ENCODE measurements at places on chromosomes 16 and 17.

DNA sequence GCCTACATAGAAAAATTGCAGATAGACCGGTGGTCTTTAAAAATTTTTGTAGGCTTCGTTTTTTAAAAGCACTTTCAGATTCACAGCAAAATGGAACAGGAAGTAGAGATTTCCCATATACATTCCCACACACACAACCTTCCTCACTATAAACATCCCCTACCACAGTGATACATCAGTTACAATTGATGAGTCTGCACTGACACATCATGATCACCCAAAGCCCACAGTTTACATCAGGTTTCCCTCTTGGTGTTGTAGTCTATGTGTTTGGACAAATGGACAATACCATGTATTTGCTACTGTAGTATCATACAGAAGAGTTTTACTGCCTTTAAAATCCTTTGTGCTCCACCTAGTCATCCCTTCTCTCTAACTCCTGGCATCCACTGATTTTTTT lies 113.9 kb upstream of the ADAMTS18 start:
- DNase-seq, result no peak

- DNase-seq, result peak; percentile 22
These were observed 336.8 kb upstream of the MON1B start for GRCh38 chr16:76854234-76854633.

DNA sequence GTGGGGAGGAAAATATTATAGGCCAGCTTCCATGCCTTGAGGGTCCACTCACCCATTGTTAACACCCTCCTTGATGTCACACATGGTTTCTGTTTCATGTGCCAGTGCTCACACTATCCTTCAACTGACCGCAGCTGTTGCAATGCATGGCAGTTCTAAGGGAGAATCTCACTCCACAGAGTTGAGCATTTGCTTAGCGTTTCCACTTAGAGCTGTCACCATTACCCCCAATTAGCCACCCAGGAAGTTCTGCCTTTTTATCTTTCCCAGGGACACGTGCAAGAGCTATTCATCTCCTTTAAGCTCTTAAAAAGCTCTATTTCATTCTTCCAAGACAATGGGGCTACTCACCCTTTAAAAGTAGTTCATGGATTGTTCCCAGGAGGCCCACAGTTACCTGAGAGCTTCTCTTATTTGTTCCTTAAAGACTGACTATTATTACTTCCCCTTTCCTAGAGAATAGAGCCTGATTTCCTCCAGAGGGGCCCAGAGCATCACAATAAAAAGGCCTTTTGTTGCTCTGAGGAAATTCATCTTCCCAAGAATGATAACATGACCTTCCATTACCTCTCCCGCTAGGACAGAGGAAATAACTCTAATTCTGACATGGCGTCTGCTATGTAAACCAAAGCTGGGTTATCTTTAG lies 126.8 kb downstream of the CACNG3 start:
- no peak for DNase-seq

- DNase-seq, result peak; percentile 75
These were observed 9.3 kb downstream of the YWHAE start for GRCh38 chr17:1390432-1391367.

GRCh38 chr17:17525311-17525710 lies 29.1 kb upstream of the RASD1 start:
- DNase-seq, result no peak

- no peak for DNase-seq
These were observed 27.8 kb downstream of the C16orf96 start for GRCh38 chr16:4583906-4584305.

DNA sequence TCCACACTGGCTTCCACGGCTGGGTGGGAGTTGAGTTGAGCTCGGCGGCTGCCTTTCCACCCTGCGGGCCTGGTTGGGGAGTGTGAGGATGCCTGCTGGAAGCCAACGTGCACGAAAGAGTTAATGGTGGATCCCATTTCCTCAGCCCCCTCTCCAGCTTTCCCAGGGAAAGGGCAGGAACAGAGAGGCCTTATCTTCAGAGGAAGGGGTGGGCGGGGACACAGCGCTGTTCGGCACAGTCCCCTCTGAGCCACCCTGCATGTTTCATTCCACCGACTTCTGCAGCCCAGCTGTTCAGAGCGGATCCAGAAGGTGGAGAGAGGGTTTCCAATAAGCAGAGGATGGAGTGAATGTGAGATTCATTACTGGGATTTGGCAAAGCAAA lies 295.3 kb downstream of the SEC14L1 start:
- DNase-seq, result peak; percentile 73

DNA sequence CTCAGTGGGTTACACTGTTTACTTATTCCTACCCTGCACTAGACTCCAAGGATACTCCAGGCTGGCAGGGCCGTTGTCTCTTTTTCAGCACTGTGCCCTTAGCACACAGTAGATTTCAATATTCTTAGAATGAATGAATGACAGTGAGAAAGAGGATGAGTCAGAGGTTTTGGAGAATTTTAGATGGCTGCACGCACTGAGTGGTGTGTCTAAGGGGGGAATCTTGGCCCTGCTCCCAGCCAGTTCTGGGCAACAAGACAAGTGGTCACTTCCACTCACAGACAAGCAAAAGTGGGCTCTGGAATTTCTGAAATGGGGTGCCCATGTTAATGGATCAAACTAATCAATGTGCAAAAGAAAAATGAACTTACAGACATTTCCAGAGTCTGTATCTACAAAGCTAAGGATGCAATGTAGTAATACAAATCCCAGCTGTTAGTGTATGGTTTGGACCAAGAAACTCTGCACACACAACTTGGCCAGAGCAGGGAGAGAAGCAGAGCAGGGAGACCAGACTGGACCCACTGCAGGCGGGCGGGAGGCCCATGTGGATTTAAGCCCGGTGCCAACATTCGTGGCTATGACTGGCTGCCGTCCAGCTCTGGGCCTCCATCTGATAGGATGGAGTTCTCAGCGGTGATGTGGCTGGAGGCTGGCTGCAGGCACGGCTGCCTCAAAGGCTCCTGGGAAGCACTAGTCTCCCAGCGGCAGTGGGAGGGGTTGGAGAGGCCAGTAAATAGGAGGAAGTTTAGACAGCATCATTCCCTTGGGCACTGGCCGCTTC lies 95.6 kb upstream of the CDYL2 start:
- DNase-seq, result peak; percentile 98

DNA sequence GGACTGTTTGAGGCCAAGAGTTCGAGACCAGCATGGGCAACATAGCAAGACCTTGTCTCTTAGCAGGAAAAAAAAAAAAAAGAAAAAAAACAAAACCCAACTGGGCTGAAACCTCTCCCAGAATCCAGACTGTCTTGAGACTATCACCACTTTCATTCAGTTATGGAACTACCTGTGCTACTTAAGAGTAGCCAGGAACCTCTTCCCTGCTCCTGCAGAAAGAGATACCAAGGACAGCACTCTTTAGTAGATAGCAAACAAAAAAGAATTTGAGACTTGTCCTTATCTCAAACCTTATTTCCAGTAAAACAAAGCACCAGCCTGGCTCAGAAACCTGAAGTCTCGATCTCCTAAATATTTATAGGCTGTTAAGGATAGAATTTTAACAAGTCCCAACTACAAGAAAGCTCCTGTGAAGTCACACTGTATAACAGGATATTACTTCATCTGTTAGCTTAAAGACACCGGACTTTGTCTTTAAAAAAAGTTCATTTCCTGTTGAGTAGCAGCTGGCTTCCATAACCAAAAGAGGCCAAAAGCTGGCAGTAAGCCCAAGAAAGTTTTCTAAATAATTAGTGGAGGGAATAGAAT lies 5.1 kb downstream of the CDR2 start:
- DNase-seq, result peak; percentile 60

DNA sequence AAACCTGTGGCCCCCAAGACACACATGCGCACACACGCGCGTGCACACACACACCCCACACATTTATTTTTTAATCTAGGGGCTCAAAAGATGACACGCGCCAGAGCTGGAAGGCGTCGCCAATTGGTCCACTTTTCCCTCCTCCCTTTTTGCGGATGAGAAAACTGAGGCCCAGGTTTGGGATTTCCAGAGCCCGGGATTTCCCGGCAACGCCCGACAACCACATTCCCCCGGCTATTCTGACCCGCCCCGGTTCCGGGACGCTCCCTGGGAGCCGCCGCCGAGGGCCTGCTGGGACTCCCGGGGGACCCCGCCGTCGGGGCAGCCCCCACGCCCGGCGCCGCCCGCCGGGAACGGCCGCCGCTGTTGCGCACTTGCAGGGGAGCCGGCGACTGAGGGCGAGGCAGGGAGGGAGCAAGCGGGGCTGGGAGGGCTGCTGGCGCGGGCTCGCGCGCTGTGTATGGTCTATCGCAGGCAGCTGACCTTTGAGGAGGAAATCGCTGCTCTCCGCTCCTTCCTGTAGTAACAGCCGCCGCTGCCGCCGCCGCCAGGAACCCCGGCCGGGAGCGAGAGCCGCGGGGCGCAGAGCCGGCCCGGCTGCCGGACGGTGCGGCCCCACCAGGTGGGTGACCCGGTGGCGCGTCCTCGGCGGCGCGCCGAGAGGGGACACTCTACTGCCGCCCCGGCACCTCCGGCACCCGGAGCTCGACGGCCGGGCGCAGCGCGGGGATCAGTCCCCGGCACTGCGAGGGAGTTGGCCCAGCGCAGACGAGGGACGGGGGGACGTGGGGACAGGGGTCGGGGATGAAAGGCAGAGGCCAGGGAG lies at the start of gene STAT5A:
Gene STAT5A, plus strand, starts transcription at position 522 of the 826 bp plus-strand sequence. CDS start 914 bp downstream, outside the sequence.
- peak; percentile 84 for DNase-seq

- DNase-seq, result no peak
These were observed 75.7 kb upstream of the KSR1 start for GRCh38 chr17:27380551-27380950.

GRCh38 chr17:60137731-60138130 lies 12.0 kb upstream of the CA4 start:
- no peak for DNase-seq

DNA sequence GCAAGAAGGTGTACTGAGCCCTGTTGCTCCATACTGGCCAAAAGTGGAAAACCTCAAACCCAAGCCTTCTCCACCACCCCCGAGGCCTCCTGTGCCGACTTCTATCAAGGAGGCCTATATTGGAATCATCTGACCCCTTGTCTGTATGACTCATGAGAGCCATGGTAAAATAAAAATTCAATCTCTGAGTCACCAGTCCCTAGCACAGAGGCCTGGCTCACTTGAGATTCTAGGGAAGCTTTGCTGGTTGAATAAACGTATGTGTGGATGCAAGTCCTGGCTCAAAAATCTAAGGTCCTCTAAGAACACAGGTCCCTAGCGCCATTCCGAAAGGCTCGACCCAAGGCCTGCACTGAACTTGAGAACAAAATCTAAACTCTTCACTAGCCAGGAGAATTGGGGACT lies 15.0 kb downstream of the NSMCE1 start:
- DNase-seq, result peak; percentile 83

DNA sequence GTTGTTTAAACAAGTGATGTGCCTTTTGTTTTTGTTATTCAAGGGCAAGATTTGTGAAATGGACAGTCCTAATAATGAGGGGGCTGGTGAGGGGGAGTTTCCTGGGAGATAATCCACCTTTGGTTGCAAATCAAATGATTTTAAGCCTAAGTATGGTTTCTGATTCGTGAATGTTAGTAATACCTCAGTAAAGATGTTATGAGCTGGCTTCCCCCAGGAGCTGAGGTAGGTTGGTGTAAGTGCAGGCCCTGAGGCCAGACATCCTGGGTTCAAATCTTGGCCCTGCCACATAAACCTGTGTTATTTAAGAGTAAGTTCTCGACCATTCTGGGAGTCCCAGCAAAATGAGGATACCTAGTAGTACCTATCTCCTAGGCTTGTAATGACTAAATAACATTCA lies 1.5 kb downstream of the SNX29 start:
- DNase-seq, result peak; percentile 11

DNA sequence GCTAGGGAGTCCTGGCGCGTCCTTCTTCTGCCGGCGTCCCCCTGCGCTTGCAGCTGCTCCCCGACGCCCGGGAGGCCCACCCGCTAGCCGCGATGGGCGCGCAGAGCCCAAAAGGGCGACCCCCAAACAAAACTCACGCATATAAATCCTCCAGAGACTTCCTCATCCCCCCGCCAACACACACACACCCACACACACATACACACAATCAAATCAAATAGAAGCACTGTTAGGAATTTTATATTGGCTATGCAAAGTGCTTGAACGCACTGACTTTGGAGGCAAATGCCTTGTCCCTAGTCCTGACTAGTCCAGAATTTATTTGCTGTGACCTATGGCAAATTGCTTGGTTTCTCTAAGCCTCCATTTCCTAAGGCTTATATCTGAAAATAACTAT lies 23.8 kb upstream of the CRYM start:
- DNase-seq, result peak; percentile 41

DNA sequence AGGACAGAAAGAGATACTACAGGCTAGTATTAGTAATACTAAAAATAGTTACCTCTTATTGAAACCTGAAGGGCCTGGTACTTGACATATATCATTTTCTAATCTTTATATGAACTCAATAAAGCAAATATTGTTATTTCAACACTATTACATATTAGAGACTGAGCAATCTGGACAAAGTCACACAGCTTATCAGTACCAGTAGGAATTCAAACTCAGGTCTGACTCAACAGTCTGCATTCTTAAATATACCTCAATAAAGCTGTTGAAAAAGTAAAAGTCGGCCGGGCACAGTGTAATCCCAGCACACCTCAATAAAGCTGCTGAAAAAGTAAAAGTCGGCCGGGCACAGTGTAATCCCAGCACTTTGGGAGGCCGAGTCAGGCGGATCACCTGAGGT lies 67.4 kb downstream of the KANSL1 start:
- DNase-seq, result peak; percentile 67

GRCh38 chr16:68091380-68092261 lies 6.5 kb downstream of the NFATC3 start:
- peak; percentile 72 for DNase-seq

- no peak for DNase-seq
These were observed 164.7 kb downstream of the CNTNAP4 start for GRCh38 chr16:76441876-76442275.

DNA sequence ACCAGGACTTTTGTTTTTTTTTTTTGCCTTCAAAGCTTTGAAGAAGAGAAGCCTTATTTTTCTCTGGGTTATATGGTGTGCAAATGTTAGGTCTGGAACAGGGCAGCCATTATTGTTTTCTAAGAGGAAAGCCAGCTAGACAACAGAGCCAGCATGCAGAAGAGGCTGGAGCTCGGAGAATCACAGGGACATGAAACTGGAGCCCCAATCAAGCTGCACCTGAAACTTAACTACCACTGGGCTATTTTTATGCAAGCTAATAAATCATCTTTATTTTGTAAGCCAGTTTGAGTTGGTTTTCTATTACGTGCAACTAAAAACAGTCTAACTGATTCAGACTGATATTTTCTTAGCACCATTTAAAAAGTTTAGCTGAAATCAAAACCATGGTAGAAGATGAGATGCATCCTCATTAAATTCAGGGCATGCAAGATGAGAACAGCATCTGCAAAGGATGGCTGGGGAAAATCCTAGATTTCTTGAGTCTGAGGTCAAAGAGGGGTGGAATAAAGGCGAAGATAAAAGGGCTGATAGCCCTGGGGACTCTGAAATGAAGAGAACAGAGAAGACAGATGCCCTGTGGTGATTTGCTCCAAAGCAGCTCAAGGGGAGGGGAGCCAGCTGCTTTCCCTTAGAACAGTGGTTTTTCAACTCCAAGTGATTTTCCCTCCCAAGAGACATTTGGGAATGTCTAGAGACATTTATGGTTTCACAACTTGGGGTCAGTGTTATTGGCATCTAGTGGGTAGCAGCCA lies 177.1 kb upstream of the WSCD1 start:
- DNase-seq, result no peak

GRCh38 chr16:67395105-67395457 lies 1.8 kb upstream of the TPPP3 start:
- DNase-seq, result no peak

- DNase-seq, result no peak
These were observed 37.1 kb downstream of the TMEM11 start for GRCh38 chr17:21176773-21177395.

- no peak for DNase-seq
These were observed 23.1 kb upstream of the ALDH3A1 start for GRCh38 chr17:19770985-19771735.

Data from fibroblast of the aortic adventitia (primary cell).